ENCODE measurements at places on chromosomes 12 and 14.
A peak's percentile ranks its signal among the peaks of the same experiment; 100 is the strongest.

GRCh38 chr12:685388-685787 is 22.1 kb upstream of the NINJ2 start:
- peak; percentile 85 for DNase-seq

DNA sequence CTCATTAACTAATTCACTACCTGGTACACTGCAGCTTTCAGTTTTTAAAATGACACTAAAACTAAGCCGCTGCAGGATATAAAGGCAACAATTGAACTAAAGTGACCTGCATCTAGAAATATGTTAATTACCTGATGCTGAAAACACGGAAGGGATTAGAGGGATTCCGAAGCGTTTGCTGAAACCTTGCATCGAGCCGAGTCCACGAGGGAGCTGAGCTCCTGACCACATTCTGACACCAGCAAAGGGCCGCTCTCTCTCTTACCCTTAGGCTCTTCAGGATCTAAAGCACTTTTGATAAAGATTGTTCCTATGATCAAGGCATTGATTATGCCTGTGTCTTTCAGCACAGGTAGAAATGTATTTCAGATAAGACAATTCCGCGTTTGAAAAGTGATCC is 59.5 kb upstream of the CDKN3 start:
- no peak for DNase-seq

GRCh38 chr12:70635755-70636154 is 1.5 kb downstream of the PTPRB start:
- no peak for DNase-seq

GRCh38 chr14:71698673-71699072 is 233.6 kb upstream of the RGS6 start:
- DNase-seq: no peak

GRCh38 chr14:77043177-77043983 is 14.9 kb upstream of the IRF2BPL start:
- peak; percentile 55 for DNase-seq

DNA sequence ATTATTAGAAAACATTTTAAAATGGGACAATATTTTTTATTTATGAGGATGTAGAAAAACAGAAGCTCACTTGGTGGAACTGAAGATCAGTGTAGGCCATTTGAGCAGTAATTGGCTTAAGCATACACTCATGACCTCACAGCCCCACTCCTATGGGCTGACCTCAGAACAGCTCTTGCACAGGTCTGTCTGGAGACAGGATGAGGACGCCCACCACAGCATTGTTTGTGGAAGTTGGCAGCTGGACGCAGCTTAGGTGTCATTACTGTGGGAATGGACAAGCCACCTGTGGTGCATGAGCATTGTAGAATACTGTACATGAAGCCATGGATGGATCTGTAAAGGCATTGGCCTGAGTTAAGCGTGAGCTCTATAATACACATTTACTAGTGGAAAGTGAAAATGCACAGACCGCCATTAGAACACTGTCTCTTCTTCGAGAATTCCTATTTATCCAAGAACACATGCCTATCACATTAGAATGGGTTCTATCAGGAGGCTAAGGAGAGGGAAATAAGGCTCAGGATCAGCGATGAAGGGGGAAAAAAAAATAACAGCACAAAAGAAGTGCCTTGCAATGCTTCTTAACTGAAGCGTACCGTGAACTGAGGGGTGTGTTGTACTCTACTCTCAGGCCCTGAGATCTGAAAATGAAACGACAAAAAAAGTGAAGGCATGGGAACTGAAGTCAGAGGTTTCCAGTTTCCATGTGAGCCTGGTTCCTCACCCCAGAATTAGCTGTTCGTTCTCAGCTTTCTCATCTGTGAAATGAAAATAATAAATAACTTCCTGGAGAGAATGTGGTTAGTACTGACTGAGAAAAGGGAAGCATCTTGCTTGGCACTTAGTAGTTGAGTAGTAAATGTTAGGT is 33.6 kb downstream of the KCNA1 start:
- DNase-seq: no peak

- no peak for DNase-seq
These were observed at the start of gene GSG1 for GRCh38 chr12:13103391-13104033. Gene GSG1 (minus strand): TSS chr12:13103667. CDS start chr12:13103512, 155 bp downstream.

GRCh38 chr12:69070319-69071090 is 137.5 kb upstream of the CPM start:
- DNase-seq: peak; percentile 58

GRCh38 chr14:75001261-75001660 is 1.5 kb upstream of the EIF2B2 start:
- DNase-seq: no peak

GRCh38 chr12:123748661-123749060 is 13.4 kb upstream of the DNAH10 start:
- no peak for DNase-seq

DNA sequence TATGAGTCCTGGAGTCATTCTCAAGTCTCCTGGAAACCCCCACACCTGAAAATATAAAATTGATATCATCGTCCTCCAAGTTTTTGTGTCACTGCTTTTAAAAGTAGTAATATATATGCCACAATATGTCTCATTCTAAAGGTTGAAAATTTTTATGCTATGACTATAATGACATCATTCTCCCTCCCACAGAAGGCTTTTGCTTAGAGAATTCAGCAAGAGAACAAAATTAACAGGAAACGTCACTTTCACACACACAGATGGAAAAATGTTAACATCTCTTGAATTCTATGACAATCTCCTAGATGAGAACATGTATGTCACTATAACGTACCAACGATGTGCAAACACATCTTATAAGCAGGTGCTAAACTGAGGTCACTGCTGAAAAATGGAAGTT is 498.3 kb downstream of the FOXG1 start:
- DNase-seq: no peak

- DNase-seq: no peak
These were observed 200.2 kb downstream of the ADGRD1 start for GRCh38 chr12:131153956-131154355.

DNA sequence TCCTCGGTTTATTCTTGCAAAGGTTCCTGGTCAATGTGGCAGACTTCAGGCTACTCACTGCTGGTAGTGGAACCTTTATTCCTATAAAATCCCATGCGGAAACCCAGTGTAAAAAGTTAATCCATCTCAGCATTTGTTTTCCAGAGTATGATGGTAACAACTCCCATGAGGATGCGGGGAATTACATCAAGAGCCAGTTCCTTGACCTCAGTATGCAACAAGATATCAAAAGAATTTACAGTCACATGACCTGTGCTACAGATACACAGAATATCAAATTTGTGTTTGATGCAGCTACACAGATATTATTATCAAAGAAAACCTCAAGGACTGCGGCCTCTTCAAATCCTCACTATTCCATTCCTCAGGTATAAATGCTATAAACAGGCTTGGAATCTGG is 19.3 kb downstream of the CPM start:
- DNase-seq: no peak

GRCh38 chr12:92304371-92305055 is 158.9 kb upstream of the BTG1 start:
- DNase-seq: no peak

GRCh38 chr14:34713681-34714319 is 593 bp downstream of the CFL2 start:
- peak; percentile 32 for DNase-seq

DNA sequence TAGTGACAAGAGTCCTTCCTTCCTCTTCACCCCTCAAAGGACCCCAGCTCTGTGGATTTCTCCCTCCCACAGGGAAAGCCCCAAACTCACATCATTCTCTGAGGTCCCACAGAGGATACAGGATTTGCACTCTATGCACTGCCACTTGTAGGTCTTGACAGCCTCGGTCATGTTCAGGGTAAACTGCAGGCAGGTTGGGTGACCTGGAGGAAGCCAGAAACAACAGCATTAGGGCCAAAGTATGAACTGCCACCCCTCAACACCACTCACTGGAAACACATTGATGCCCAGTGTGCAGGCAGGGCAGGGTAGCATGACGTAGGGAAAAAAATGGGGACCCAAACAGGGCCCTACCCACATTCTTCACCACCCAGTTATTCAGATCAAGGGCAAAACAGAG is 264.4 kb downstream of the DPF3 start:
- no peak for DNase-seq

DNA sequence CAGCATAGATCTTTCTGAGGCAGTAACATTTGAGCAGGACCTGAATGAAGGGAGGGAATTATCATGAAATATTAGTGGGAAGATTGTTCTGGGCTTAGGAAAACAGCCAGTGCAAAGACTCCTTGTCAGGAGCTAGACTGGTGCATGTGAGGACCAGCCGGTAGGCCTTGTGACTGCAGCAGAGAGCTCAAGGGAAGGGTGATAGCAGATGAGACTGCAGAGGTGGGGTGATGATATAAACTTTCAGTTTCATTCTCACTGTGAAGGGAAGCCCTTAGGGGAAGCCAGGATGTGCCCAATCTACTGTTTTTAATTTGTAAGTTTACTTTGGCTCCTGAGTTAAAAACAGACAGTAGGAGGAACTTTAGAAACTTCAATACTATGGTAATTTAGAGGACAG is 12.4 kb downstream of the IL22 start:
- peak; percentile 68 for DNase-seq

DNA sequence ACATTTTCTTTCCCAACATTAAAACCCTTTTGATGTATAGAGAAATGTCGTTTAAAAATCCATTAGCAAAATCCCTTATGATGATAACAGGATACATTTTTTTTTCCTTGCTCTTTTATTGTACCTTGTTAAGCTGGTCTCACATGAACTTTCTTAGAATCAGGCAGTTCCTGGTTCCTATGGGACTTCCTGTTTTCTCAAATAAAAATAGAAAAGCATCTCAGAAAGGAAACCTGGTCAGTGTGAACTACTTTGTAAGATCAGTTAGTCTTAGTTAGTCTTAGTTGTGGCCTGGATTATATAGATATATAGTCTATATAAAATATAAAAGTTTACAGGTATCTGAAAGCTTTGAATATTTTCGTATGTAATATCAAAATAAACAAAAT is 40.3 kb downstream of the LEMD3 start:
- no peak for DNase-seq

DNA sequence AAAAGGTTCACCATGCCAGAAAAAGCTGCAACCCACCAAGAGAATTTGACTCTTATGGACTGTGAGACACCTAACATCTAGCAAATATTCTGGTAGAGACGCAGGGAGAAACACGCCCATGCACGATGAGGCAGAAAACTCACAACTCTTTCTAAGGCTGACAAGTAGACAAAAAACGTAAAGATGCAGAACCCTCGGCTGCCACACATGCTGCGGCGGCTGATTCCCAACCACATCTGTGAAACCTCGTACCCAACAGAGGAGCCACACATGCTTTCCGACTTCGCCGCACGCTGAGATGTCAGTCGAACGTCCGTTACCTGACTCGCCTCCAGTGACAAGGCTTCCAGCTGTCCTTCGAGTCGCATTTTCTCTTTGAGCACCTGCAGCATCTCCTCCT is 21.8 kb downstream of the GOLGA3 start:
- DNase-seq: peak; percentile 21

GRCh38 chr14:52846591-52846990 is 55.2 kb upstream of the GNPNAT1 start:
- no peak for DNase-seq

- peak; percentile 86 for DNase-seq
These were observed at the start of gene MLH3 for GRCh38 chr14:75050852-75051555. Gene MLH3 (minus strand): TSS chr14:75051467. CDS start chr14:75049655, 1,812 bp downstream.

DNA sequence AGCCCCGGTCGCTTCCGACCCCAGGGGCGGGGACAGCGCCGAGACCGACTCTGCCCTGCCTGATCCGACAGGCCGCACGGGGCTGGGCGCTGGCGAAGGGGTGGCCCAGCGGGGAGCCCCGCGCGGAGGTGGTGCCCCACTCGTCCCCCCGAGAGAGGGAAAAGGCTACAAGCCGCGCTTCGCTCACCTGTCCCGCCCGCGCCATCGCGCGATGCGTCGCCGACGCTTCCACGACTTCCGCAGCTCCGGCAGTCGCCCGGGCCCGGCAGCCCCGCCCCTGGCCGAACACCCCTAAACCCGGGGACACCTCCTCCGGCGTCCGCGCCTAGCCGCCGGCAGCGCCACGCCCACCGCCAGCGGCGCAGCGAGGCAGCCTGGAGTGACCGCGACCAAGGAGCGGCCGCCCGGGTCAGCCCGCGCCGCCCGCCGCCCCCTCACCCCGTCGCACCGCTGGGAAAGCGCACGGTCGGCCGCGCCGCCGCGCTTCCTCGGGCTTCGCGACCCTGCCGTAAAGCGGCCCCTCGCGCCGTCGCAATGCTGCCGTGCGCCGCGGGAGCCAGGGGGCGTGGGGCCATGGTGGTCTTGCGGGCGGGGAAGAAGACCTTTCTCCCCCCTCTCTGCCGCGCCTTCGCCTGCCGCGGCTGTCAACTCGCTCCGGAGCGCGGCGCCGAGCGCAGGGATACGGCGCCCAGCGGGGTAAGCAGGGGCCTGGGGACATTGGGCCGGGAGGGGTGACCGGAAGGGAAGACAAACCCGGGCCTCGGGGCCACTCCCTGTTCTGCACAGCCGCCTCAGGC is at the start of the genes BAG5 and COA8:
Gene BAG5, minus strand, starts transcription at position 229 of the 797 bp plus-strand sequence. CDS start 1,493 bp downstream, outside the sequence.
Gene COA8, plus strand, starts transcription at position 532 of the 797 bp plus-strand sequence. Its CDS starts 42 bp downstream, at position 574.
- DNase-seq: peak; percentile 86

DNA sequence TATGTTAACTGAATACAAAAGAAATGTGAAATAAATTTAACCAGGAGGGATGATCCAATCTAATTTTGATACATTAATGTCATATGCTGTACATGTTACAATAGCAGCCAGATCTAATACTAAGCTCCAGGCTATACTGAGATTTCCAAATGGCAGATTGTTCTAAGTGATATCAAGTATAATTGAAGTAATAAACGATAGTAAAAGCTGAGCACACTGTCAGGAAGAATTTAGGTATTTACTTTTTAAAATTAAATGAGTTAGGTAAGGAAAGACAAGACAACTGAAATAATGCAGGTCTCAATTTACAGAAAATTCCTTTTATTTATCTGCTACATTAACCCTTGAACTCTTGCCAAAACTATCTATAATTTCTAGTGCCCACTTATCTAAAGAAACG is 39.9 kb downstream of the INSM2 start:
- no peak for DNase-seq

DNA sequence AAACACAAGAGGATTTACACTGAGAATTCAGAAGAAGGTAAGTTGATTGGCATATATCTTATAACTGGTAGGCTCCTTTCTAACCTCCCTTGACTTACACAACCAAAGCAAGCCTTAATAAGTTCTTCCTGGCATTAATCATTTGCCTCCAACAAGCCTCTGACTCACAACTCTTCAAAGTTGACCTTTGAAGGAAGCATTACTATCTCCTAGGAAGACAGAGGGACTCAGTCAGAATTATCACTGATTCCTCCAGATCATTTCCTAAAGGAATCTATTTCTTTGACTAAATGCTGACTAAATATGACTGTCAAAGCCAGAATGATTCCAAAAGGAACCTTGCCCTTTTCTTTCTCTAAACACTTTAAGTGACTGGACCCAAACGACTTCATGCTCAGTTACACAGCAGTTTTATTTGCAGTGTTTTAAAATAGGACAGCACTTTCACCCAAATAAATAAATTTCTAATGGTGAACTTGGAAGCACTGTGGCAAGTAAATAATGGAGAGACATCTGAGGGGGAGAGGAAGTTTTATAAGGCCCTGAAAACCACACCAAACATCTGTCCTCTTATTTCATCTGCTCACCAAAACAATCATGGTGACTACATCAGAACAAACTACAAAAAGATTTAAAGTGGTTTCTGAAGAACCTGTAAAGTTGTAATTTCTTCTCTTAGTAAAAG is 128.2 kb downstream of the KLHL28 start:
- no peak for DNase-seq

DNA sequence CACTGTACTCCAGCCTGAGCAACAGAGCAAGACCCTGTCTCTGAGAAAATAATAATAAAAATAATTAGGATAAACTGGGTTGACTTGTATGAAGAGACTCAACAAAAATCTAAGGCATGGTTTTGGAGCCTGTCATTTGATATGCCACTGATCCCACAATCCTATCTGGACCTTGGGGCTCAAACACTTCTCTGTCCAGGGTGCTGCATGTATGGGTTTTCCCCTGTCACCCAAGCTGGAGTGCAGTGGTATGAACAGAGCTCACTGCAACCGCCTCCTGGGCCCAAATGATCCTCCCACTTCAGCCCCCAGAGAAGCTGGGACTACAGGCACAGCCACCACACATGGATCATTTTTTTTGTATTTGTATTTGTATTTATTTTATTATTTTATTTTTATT is 5.3 kb upstream of the VSIG10 start:
- DNase-seq: no peak
